GM18507 (cell line): ENCODE measurements at places on chromosomes 5 and 9.

GRCh38 chr5:6829150-6829784 lies 116.0 kb downstream of the TENT4A start:
- peak; percentile 51 for DNase-seq

- DNase-seq, result no peak
Measured at GRCh38 chr9:785997-786396, 55.5 kb upstream of the DMRT1 start.

DNA sequence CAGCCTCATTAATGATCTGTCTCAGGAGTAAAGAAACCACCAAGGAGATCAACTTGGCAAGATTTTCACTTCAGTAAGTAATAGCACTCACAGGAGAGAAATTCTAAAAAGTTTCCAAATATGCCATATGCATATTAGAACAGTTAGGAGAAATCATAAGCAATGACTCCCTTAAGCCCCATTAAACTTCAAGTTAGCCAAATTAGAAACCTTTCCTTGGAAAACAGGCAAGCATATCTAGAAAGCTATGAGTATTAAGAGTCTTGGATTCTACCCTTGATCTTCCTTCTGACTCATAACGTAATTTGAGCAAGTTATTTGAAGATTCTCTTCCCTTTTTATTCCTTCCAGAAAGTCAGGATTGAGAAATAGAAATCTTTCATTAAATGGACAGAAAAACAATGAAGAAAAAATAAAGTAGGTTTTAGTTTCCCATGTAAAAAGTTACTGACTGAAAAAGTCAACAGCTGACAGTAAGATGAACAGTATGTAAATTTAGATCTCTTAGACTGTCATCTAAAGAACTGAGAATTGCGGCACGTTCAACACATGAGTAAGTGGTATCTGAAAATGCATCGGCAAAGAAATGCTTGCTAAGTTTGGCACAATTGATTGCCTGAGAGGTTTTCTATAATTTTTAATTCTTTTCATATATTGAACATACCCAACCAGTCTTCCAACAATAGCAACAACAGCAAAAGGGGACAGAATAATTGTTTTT lies 565.7 kb upstream of the FTMT start:
- DNase-seq, result no peak

DNA sequence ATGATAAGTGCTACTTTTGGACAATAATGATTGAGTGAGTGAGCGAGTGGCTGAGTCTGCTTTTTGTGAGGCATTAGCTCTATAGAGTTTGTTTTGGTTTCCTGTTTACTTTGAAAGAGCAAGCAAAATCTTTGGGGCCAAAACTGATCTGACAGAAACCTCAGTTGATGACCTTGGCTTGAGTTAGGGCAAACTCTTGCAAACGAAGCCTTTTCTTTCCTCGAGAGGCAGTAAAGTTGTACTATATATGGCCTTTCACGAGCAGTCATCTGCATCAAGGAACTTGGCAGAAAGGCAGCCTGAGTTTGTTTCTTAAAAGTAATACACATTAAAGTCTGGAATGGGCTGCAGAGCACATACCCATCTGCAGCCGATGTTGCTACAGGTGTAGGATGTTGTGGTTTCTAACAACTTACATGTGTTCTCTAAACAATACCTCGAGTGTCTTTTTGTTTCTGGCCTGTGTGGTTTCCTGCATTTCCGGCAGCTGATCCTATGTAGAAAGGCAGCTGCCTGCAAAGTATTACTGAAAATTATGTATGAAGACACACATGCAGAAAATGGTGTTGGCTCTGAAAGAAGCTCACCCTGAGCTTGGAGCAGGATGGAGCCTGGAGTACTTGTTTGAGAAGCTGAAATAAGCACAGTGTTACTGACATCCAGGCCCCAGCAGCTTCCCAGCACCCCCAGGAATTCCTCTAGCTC lies 60.8 kb downstream of the FOXD1 start:
- DNase-seq, result peak; percentile 8

- DNase-seq, result peak; percentile 14
Measured at GRCh38 chr9:2087500-2088313, 72.6 kb downstream of the SMARCA2 start.

- DNase-seq, result no peak
Measured at GRCh38 chr5:155275222-155275621, 261.7 kb downstream of the KIF4B start.
